ENCODE measurements at places on chromosomes 3 and 15.

GRCh38 chr3:151322511-151322910 is 5.9 kb upstream of the GPR87 start:
- no peak for DNase-seq

DNA sequence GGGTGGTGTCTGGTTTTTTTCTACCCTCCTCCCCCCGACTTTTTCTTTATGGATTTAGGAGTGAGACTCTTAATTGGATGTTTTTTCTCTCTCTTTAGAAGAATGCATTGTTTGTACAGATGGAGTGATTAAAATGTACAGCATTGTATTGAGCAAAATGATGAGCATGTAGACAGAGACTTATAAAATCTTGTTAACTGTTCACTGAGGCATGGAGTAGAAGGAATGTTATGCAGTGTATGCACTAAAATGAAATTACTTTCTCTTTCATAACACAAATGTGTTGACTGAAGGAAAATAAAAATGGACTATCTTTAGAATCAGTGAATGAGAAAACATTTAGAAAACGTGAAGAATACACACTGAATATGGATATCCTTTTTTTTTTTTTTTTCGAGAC is 39.8 kb downstream of the ZFAND6 start:
- DNase-seq = no peak

DNA sequence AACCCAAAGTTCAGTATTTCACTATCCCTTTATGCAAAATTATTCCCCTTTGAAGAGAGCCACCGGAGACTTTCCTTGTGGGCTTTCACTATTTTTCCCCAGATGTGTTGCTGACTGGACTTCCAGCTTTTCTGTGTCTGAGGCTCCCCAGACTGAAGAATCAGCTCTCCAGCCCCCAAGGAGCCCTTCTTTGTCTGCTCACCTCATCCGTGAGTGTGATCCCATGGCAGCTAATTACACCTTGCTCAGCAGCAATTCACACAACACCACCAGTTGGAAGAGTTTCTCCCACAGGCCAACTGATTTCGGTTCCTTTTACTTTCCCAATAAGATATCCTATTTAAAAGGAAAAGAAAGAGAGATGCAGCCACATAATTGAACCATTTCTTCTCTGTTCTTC is 249.5 kb upstream of the TRIM42 start:
- DNase-seq = no peak

GRCh38 chr15:101602801-101603200 is 49.4 kb downstream of the TM2D3 start:
- DNase-seq = no peak

- no peak for DNase-seq
These were observed 38.8 kb downstream of the BSN start for GRCh38 chr3:49593041-49593440.

DNA sequence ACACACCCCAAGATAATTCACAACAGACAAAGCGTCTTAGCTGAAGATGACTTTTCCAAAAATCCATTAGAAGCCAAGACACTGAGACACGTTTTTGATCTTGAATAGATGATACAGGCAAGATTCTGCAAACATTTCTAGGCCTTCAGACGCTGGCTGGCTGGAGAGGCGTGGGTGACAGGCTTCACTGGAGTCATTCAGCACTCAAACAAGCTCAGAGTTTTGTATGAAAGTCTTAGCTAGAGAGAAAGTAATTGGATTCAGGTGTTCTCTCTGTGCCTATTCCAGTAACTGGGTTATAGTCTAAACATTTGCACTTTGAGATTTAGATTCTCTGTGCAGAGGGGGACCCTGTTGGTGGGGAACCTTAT is 147.7 kb upstream of the BHLHE40 start:
- DNase-seq = no peak

Measured in MG63 (cell line).